ENCODE measurements at places on chromosomes 4 and X. TPM values are rescaled to one million over a fixed set of nuclear protein-coding genes. Genes with fewer than 3 reads are reported as not detected.

GRCh38 chr4:71980976-71981375, 50.8 kb upstream of the NPFFR2 start:
- H3K36me3 ChIP-seq = no peaks in the 10 kb centered on the region
- no peak overlapping the region for H3K27ac ChIP-seq
- H3K4me3 ChIP-seq = no peak overlapping the region

- H3K4me1 ChIP-seq = no peaks in the 10 kb centered on the region
- H3K36me3 ChIP-seq = no peaks in the 10 kb centered on the region
- H3K27me3 ChIP-seq = no peaks in the 10 kb centered on the region
- H3K27ac ChIP-seq = no peak overlapping the region
- peak; percentile 82 for DNase-seq
Measured at GRCh38 chr4:105605493-105605892, 53.1 kb downstream of the ARHGEF38 start.

GRCh38 chrX:88425739-88426138, 321.3 kb upstream of the CPXCR1 start:
- no peaks in the 10 kb centered on the region for H3K4me1 ChIP-seq
- H3K4me3 ChIP-seq = no peak overlapping the region
- DNase-seq = no peak

Gene ENPP6
- polyA plus RNA-seq = 0.33 TPM

Gene CPXCR1
- not detected for polyA plus RNA-seq

All from fibroblast of lung (primary cell).